ENCODE measurements at places on chromosomes 2 and 18.

- DNase-seq = no peak
These were observed 4.8 kb upstream of the EFHD1 start for GRCh38 chr2:232628466-232629128.

DNA sequence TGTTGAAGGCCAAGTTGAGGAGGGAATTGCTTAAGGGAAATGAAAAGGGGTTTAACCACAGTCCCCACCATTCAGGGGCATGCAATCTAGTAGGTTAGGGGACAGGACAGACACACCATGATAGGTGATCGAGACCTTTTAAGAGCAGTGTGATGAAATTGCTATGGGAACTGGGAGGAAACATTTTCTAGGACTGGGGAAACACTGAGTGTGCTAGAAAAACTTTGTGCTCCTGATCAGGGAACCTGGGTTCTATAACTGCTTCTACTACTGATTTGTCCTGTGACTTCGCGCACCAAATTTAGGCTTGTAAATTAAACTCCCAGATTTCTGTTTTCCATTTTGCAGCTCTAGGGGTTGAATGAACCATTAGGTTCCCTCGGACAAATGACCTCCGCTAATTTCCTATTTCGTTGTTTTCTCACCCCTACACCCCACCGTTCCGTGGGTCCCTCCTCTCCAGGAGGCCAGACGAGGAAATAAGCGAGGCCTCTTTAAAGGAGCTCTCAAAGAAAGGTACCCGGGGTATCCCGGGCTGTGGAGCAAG lies 371 bp upstream of the LCLAT1 start:
- DNase-seq = no peak

DNA sequence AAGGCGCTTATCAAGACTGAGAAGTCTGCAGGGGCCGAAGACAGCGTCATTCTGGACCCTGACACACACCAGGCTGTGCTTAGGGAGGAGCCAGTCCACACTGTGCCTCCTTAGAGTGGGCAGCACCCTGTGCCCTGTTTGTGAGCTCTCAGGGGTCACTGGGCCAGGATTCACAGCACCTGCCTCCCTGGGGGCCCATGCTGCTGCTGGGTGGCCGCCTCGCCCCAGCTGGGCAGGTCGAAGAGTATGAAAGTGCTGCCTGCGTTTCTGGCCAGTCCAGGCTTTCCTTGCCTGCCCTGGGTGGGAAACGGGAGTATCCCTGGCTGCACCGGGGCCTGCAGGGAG lies 15.4 kb upstream of the GPR55 start:
- no peak for DNase-seq

GRCh38 chr2:109531896-109532727 lies 81.7 kb downstream of the SEPTIN10 start:
- no peak for DNase-seq

DNA sequence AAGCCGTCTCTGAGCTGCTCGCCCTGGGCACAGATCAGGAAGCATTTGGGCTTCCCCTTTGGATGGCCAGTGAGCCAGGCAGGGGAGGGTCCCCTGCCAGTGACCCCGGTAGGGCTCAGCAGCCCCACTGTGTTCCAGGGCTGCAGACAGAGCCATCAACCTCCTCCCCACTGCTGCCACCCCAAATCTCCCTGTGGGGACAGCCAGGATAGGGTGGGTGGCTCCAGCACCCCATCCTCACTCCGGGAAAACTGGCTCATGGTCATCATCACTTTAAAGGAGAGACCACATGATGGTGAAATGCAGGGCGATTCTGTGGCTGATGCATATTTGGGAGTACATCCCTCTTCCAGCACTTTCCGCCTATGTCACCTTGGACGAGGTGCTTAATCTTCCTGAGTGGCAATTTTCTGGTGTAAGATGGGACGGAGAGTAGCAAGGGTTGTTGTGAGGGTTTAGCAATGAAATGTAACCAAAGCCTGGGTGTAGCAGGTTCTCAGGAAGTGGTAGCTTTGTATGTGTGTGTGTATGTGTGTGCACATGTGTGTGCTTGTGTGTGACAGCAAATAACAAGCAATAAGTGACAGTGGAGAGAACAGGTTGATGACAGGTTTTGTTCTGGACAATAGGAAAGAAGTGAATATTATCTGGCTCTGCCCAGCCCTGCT lies 61.8 kb downstream of the ACAA2 start:
- DNase-seq = no peak

GRCh38 chr18:73503326-73503725 lies 635.5 kb upstream of the NETO1 start:
- DNase-seq = no peak

DNA sequence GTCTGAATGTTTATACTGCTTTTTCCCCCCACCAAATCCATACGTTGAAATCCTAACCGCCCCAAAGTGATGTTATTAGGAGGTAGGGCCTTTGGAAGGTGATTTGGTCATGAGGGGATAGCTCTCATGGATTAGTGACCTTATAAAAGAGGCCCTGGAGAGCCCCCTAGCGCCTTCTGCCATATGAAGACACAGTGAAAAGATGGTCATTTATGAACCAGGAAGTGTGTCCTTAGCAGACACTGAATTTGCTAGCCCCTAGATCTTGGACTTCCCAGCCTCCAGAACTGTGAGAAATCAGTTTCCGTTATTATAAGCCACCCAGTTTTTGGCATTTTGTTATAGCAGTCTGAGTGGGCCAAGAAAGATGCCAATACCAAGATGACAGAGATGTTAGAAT lies 7.2 kb upstream of the TSN start:
- DNase-seq = no peak

DNA sequence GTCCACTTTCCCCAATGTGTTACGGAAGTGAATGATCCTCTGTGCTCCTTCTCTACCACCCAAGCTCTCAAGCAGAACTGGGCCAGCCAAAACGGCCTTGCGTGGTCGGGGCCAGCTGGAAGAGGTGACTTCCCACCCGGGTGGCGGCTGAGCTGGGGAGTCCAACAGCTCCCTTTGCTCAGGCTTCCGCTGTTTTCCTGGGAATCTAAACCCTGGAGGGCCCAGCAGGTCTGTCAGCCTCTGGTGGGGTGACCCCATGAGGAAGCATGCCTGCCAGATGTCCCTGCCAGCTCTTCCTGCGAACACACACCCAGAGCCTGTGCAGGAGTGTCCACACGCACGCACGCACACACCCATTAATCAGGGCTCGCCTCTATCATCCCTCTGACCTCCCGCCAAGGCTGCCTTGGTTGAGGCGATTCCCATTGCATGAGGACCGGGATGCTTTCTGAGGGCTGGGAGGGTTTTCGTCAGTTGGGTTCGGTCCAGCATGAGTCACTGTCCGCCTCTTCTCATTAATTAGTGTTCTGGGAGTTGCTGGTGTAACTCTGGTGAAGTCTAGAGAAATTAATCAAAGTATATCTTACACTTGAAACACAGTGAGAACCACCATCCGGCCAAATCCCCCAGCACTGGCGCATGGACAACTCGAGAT lies 90.6 kb downstream of the TWIST2 start:
- no peak for DNase-seq

DNA sequence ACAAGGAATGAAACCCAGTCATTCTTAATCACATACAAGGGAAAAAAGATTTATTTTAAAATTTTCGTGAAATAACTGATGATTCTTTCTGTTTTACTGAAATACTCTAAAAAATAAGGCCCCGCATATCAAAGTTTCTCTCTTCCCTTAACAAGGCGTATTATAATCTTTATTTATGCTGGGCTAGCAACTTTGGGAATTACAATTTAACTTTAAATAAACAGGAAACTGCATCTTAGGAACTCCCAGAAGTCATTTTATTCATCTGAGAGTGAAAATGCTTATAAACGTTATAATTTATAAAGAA lies 166.7 kb downstream of the TCF4 start:
- DNase-seq = no peak

DNA sequence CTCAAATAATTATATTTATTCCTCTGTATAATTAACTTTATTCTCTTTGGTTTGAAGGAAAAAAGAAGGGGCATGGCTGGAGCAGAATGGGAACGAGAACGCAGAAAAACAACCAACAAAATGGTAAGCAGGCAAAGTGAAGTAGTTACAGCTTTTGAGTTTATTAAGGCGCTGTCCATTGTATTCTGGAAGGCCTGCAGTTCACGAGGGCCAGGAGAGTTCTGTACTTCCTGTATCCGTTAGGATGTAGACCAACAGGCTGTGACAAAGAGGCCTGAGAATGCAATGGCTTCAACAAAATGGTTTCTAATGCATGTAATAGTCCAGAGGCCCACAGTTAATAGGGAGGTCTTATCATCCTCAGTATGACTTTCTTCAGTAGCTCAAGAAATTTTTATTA lies 32.5 kb upstream of the SP100 start:
- no peak for DNase-seq

GRCh38 chr18:33573193-33573592 lies 4.8 kb upstream of the ASXL3 start:
- DNase-seq = peak; percentile 66

DNA sequence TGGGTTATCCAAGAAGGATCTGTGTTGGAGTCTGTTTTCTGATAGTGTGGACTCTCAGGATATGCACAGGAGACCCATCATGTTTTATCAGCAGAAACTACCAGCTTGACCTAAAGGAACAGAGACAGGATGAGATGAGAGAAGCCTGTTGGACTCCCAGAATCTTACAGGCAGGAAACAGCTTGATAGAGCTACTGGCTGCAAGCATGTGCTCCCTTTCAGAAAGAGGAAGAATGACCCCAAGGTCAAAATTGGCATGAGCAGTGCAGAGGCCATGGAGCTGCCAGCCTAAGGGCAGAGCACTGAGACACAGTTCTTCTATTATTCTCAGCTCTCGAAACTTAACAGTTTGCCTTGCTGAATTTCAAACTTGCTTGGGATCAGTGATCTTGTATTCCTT lies 135.2 kb upstream of the NFATC1 start:
- DNase-seq = no peak

- DNase-seq = no peak
These were observed 21.3 kb downstream of the LPIN1 start for GRCh38 chr2:11767779-11768178.

- no peak for DNase-seq
These were observed 54.2 kb downstream of the KCNG2 start for GRCh38 chr18:79851950-79852349.

- DNase-seq = no peak
These were observed 40.1 kb upstream of the PLEKHM3 start for GRCh38 chr2:208065476-208065875.

GRCh38 chr2:9288233-9288632 lies 81.6 kb downstream of the ASAP2 start:
- DNase-seq = no peak

DNA sequence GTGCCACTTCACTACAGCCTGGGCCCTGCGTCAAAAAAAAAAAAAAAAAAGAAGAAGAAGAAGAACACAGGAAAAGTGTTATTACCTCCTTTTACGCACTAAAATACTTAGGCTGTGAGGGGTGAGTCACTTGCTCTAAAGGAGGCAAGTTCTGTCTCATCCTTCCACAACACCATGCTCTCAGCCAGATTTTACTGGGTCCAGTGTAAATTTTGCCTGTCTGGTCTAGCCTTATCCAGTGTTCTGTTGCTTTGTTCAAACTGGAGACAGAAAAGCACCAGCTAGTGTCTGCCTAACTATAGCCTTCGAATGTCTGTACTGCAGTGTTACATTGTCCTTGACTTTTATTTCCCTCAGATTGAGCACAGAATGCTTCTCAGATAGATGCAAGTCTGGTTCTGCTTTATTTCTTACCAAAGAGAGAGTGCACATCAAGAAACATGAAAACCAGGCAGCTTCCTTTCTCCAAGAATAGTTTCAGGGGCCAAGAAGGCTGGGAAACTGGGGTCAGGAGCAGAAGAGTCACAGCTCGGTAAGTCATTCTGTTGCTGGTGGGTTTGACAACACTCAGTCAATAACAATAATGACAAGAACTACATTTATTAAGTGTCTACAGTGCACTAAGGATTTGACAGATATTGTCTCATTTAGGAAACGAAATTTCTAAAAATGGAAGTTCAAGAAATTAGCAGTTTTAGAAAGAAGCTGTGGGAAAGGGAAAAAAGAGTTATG lies 3.1 kb upstream of the MSGN1 start:
- no peak for DNase-seq

DNA sequence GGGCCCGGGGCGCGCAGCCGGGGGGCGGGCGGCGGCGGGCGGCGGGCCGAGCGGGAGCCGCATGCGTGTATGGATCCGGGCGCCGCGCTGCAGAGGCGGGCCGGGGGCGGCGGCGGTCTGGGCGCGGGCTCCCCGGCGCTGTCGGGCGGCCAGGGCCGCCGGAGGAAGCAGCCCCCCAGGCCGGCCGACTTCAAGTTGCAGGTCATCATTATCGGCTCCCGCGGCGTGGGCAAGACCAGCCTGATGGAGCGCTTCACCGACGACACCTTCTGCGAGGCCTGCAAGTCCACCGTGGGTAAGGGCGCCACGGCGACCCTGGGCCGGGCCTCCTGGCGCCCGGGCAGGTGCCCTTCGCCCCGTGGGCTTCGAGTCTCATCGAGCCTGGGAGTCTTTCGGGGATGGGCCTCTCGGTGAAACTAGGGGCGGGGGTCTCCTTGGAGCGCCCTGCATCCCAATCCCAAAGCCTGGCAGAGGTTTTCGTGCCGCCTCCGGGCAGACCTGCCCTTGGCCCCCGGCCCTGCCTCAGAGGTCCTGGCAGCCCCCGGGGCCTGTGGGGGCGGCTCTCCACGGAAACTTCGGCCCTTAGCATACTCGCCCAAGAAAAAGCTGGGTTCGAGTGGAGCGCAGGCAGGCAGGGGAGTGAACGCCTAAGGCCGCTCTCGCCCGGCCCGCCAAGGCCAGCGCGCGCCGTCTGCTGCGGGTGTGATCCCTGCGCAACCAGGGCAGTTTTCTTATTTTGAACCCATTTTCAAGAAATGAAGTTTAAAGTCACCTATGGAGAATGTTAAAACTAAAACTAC lies 622 bp downstream of the RAB12 start:
- DNase-seq = no peak

- no peak for DNase-seq
These were observed 93.8 kb upstream of the COPS8 start for GRCh38 chr2:236991874-236992273.

- DNase-seq = no peak
These were observed 7.5 kb downstream of the ASB1 start for GRCh38 chr2:238433941-238434845.

DNA sequence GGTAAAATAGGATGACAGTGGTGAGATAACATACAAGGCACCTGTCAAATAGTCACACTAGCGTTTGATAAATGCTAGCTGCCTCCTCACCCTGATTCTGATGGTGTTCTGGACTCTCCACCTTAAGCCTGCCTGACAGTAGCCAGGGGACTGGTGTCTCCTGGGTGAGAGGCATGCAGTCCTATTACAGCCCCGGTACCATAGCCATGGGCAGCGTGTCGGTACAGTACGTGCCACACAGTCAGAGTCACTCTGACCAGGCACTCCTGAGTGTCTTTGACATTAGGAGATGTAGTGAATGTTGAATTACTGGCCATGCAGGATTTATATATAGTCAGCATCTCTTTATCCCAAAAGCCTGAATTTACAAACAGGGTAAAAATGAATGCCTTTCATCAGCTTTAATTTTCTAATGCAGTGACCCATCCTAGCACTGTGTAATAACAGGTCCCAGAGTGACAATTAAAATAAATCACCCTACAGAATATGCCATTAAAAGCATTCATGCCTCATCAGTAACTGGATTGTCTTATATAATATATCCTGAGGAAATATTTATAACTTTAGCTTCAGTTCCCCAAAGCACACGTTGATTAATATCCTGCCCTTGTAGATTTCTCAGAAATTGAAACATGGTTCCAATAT lies 760.3 kb upstream of the SOX11 start:
- DNase-seq = no peak
